ENCODE measurements at places on chromosomes 6 and 20.

DNA sequence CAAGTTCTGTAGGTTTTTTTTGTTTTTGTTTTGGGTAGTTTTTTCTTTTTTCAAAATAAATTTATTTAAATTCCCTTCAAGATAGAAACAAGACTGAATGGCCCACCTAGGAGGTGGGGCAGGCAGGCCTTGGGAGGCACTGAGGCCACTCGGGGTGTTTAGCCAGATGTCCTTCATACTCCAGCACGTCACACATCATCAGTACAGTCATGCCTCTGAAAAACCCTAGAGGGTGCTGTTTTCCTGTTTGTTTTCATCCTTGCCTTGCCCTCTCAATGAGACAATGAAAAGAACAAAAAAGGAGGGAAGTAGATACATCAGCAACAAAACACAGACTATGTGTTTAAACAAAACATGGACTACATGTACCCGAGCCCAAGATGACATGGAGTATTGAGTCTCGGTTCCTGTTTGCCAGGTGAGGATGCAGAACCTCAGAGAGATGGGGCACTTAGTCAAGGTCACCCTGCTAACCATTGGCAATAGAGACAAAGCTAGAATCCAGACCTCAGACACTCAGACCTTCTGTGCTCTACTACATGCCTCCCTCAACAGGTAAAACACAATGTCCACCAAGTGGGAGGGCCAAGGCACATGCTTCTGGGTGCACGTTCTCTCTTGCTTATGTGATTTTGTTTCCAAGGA, 26.8 kb upstream of the CLIC5 start:
- no peak for DNase-seq

GRCh38 chr6:158539413-158539812, 20.5 kb upstream of the TMEM181 start:
- no peak for DNase-seq

DNA sequence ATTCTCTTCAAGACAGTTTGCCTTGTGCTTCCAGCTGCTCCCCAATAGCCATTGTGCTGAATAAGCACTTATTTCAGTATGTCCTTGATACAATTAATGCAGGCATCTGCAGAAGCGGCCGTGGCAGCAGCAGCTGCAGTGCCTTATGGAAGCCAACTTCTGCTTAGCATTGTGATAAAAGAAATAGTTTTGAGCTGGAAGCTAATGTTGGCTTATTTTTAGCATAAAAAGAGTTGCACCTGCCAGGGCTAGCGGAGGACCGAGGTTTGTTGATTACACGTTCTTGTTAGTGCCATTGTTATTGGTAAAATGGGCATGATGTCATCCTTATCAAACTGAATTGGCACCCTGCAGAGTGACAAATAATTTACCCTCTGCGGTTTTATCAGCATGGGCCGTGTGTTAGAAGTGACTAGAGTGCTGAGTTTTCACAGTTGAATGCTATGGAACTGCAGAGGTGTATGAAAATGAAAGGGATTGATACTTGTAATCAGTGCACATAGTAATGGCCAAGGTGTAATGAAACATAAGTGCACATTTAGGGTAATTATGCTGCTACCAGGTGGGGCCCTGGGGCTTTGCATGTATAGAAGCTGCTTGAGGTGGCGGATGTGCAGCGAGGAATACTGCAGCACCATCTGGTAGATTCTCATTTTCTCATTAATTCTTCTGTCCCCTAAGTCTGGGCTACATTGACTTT, 334.3 kb downstream of the CDKAL1 start:
- no peak for DNase-seq

DNA sequence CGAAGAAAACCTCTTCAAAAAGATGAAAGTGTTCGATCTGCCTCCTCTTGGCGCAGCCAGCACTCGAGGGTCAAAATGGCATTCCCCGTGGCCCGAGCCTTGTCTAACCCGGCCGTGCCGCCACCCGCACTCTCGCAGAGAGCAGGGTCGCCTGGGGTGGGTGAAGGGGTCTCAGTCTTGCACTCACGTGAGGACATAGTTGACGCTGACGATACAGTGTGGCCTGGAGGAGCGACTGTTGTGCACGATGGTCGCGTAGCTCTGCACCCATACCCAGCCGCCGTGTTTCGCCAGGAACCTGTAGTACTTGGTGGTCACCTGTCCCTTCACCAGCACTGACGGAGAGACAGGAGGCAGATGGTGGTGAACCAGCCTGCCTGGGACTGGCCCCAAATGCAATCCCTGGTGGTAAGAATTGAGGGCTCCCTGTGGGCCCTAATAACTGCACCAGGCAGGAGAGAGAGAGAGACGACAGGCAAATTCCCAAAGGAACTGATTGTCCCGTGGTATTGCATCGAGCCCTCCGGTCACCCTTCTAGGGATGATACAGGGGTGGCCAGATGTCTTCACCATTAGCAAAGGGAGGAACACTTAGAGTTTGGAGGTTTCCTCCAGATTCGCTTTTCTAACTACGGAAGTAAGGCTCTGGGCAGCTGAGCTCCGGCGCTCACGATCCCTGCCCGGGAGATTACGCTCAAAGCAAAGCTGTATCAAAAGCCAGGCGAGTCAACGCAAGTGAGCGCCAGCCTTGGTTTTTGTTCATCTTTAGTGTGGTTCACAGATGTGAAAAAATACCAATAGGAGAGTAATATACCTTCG, 17.4 kb downstream of the SIM1 start:
- DNase-seq = no peak

DNA sequence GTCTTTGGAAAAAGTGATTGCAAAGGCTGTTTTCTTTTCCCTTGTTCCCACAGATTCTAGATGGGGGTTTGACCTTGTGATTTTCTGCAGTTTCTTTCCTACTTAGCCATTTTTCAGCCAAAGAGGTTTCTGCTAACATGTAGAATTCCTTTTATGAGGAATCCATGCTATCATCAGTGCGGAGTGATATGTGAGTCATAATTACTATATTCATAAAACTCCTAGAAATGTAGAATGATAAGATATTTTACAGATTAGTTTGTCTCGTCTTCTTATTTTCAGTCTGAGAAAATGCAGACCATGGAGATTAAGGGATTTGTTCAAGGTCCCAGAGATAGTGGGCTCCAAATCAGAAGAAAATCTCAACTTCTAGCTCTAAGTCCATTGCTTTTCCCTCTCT, 98.6 kb downstream of the KCNQ5 start:
- DNase-seq = no peak

- DNase-seq = no peak
Observed at GRCh38 chr6:5681480-5681879, 325.2 kb downstream of the NRN1 start.

DNA sequence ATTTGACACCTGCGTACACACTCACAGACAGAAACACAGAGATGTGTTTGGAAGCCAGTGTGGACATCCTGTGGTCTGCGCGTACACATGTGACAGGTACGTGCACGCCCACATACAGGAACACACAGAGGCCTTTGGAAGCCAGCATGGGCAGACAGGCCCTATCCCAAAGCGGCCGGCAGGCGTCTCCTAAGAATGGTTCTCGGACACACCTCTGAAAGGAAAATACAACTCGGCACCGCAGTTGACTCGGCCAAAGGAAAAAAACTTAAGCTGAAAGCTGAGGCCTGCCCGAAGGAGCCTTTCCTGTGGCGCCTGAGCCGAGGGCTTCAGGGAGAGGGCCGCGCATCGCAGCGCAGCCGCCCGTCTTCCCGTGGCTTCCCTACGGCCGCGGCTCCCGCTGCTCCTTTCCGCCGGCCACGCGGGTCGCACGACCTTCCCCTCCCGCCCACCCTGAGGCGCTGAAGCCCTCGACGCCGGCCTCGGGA, 1.4 kb upstream of the CEP43 start:
- no peak for DNase-seq

DNA sequence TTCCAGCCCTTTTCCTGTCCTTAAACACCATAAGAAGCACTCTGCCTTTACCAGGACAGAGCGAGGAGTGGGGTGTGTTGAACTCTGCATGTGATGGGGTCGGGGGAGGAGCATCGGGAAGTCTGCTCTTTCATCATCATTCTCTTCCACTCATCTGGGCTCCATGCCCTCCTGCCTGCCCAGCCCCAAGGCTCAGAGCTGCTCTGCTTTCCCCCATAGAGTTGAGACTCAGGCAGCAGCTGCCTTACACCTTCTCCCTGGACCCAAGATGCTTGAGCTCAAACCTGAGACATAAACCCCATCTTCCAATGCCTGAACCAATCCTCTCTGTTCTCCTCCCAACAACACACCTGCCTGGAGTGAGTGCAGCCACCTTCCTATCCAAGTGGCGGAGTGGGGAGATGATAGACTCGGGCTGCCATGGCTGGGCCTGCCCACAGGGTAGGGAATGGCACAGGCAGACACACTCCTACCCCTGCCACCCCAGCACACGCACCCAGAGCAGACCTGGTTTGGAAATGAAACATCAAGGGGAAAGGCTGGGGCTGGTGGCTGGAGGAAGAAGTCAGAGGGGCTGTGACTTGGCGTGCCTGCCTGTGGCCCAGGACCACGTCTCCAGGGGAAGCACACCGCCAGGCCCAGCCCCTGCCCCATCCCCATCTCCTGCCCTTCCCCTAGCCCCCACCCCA, 28.4 kb downstream of the TFEB start:
- no peak for DNase-seq

DNA sequence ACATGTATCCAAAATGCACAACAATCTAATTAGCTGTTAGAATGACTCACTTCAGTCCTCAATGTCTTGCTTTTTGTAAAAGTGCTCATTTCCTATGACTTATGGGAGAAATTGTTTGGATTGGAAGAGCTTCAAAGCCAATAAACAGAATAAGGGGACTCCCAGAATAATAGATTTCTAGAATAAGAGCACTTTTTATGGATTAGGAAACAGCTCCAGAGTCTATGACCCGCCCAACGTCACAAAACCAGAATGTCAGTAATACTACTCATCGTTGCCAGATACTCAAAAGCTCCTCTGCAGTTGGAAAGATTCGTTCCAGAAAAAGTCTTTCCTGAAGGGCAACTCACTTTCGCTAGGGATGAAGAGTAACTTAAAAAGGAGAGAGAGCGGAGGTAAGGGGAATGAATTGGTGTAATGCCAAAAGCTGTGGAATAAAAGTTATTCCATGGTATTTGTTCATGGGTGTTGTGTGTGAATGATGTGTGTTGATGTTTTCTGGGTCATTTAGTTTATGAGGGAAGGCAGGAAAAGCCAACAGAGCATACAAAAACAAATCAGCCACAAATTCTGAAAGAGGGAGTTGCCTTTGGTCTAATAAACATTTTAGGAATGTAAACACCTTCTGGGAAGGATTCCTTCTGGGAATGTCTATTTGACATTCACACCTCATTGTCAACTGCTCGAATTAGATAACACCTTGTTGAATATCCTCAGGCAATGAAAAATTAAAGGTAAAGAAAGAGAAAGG, 64.6 kb downstream of the SYNE1 start:
- DNase-seq = no peak

DNA sequence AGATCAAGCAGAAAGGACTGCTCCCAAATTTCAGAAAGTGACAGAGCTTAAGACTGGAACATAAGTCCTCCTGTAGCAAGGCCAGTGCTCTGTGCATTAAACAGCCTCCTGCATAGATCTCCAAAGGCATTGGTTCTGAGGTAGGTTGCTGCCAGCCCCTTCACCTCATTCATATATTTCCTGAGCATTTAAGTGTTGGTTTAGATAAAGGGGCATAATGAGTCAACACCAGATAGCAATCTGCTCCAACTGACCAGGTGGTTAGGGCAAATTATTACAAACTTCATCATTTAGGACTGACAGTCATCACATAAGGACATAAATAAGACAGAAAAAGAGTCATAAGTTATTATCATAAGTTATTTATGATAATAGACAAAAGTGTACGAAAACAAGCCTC, 10.7 kb downstream of the PTPRK start:
- no peak for DNase-seq

GRCh38 chr20:12016291-12016690, 98.6 kb downstream of the BTBD3 start:
- no peak for DNase-seq

- no peak for DNase-seq
Observed at GRCh38 chr6:26336355-26337198, 28.4 kb upstream of the BTN3A2 start.

- no peak for DNase-seq
Observed at GRCh38 chr6:563863-564262, 93.0 kb downstream of the HUS1B start.

GRCh38 chr6:156645097-156645496, 132.1 kb upstream of the ARID1B start:
- DNase-seq = no peak

GRCh38 chr6:136791296-136792094, 782 bp downstream of the MAP3K5 start:
- peak; percentile 44 for DNase-seq
